ENCODE measurements at places on chromosomes 4 and X.

DNA sequence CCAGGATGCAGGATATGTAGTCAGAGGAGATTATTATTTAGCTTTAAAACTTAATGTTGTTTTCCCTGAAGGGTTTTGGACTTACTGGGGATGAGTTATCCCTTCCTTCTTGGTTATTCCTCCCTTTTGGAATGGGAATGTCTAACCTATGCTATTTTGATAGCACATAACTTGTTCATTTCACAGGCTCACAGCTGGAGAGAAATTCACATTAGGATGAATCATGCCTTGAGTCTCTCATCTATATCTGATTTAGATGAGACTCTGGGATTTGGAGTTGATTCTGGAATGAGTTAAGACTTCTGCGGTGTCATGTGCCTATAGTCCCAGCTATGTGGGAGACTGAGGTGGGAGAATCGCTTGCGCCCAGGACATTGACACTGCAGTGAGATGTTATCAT, 81.1 kb downstream of the ATP11C start:
- no peak for DNase-seq

GRCh38 chrX:140508958-140509357, 4.1 kb upstream of the SOX3 start:
- DNase-seq: no peak

GRCh38 chr4:183284258-183284785, 35.8 kb downstream of the CLDN22 start:
- DNase-seq: no peak

- no peak for DNase-seq
Measured at GRCh38 chrX:39227371-39227770, 426.1 kb downstream of the MID1IP1 start.

DNA sequence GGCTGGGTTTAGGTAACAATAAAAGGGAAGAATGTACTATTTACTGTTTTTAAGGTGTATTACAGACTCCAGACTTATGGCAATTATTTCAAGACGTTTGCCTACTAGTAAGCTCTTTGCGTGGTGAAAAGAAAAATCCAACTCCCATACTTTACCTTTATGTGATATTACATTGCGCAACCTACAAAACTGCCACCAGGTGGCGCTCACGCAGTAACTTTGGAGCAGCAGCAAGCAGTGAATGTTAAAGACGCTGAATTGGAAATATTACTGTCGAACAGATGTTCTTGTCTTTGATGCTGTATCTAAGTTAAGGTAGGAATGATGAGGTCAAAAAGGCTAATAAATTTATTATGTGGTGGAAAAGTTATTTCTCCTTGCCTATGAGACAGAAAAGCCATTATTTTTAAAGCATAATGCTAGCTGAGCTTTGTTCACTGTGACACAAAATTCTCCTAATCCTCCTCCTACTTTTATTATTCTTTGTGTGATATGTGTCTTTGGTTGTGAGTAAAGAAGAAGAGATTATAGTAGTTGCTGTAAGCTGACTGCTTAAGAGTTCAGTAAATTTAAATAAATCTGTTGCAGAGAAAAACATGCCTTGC, 1099.8 kb upstream of the TENM3 start:
- DNase-seq: peak; percentile 72

DNA sequence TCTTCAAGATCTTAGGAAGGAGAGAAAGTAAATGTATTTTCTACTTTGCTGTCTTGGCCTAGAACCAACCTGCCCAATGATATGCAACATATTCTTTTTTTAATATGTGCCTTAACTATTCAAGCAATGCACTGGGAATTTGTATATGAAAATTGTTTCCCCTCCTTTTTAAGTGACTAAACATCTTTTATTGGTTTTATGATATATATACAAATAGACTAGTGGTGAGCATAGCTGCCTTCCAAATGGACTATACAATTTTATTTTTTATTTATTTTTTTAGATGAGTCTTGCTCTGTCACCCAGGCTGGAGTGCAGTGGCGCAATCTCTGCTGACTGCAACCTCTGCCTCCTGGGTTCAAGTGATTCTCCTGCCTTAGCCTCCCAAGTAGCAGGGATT, 10.3 kb downstream of the NOCT start:
- no peak for DNase-seq

DNA sequence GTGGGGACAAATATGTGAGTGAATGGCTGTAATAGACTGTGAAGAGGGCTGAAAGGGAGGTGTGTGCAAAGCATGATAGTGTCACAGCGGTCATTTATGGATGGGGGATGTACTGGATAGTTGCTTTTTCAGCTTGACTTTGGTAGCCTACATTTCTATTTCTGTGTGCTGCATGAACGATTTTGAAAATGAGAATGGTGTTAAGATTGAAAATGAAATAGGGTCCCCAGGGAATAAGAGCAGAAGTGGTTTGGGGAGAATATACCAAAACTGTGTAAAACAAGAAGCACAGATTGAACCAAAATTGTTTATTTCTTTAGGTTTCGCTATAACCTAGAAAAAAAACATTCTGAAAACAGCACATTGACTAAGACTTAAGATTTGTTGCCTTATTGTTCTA, 58.8 kb upstream of the CLNK start:
- DNase-seq: no peak

DNA sequence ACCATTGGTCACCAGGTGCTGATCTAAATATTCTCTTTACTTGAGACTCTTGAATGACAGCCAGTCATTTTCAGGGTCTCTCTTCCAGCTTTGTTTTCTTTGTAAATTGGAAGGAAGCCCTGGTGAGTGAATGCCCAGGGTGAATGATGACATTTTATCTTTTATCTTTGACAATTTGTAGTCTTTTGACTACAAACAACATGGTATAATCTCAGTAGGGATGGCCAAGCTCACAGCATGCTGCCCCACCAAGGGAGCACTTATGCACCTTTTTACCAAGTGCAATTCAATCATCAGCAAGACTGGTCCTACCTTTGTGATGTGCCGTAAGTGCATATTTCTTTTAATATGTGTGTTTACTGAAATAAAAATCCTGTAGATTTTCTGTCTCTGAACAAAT, 5.7 kb downstream of the AFM start:
- DNase-seq: peak; percentile 13

DNA sequence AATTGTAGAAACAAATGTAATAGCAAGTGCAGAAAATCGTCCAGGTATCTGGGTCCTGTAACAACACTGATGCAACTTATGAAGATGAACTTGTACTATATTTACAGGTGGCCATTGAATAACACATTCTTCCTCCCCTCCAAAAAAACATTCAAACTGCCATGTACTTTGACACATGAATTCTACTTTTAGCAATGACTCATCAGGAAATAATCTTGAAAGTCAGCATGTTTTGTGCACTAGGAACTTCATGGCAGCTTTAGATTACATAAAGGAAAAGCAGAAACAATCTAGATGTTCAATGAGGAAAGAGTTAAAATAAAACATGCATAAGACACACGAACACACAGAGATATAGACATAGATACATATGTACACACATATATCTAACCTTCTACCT, 2.5 kb downstream of the PABPC1L2A start:
- no peak for DNase-seq

- DNase-seq: no peak
Measured at GRCh38 chr4:165331823-165332222, 4.4 kb downstream of the MSMO1 start.
